ENCODE measurements at places on chromosomes 7 and 10.

GRCh38 chr7:55521512-55521911, 50.8 kb downstream of the VOPP1 start:
- DNase-seq: no peak

DNA sequence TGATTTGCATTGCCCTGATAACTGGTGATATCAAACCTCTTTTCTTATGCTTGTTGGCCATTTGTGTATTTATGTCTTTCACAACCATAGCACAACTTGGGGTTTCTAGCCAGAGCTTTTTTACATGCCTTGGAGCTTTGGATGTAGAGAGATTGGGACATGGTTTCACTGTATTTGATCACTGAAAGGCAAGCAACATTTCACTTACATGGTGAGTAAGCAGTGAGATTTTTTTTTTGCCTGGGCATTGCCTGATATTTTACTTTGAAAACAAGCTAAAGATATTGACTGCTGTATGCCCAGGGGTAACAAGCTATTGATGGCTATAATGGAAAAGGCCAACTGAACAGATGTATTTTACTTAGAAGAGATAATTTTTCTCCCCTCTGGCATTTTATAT, 259.0 kb downstream of the PHTF2 start:
- no peak for DNase-seq

DNA sequence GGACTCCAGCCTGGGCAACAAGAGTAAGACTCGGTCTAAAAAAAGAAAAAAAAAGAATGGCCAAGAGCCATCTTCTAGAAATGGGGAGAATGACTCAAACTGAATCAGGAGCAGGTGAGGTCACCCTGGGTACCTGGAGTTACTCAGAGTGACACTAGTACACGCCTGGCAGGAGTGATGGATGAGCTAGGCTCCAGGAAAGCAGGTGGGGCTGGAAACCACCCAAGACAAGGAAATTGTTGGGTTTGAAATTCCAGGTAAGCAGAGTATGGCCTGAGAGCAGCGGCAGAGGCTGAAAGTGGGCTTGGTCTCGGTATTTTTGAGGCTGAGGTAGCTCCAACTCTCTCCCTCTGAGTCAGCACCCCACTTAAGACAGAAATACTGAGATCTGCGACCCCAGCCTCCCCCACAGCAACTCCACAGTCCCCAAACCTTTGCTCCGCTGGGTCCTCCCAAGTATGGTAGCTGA, 18.5 kb downstream of the DDIT4 start:
- DNase-seq: no peak

- DNase-seq: no peak
Observed at GRCh38 chr7:167976-168791, 24.2 kb upstream of the FAM20C start.

- peak; percentile 73 for DNase-seq
Observed at GRCh38 chr7:100745184-100745583, 11.8 kb downstream of the ZAN start.

DNA sequence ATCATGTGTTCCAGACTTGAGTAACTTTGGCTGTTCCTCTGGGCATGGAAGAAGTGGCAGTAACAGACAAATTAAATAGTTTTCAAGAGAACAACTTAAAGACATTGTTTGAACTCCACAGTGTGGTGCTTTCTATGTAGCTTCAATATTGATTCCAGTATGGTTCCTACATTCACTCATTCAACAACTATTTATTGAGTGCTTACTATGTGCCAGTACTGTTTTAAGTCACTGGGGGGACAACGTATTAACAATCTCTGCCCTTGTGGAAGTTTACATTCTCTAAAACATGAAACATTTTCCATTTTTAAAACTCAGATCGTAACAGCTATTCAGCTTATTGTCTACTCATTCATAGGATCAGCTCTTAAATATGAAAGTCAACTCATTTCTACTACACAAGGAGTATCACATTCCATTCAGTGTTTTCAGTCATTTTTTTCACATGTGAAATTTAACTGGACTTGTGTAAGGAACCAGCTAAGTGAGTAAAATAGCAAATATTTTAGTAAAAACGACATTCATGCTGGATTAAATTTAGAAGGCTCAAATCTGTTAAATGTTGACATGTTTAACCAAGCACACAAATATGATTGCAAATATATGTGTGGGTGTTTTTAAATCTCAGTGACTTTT, 13.6 kb upstream of the CUBN start:
- no peak for DNase-seq

- DNase-seq: peak; percentile 47
Observed at GRCh38 chr10:88932539-88933256, 19.9 kb downstream of the ACTA2 start.

DNA sequence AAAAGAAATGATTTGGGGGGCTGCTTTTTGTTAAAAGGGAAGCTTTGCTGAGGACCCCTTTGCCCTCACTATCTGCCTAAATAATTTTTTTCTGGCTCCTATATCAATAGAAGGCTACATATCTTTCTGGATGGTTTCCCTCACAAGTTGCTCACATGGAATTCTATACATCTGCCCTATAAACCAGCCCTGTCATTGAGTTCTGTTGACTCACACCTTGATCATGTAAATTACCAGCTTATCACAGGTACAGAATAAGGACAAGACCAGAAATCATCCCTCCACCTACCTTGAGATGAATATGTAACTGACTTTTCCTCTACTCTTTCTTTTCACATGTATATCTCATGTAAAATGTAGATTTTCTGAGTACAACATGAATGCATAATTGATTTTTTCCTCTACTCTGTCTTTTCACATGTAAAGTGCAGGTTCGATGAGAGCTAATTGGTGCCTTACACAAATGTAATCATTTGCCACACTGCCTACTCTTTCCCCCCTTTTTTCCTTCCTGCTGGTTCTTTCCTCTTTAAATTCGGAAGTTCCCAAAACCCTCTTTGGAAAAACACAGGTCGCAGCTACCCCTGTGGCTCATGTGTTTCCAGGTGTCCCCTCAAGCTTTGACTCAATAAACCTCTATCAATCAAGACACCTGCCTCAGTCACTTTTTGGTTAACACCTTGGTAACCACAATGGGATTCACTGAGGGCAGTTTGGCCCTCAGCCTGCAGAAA, 12.5 kb downstream of the CYP3A43 start:
- DNase-seq: no peak

DNA sequence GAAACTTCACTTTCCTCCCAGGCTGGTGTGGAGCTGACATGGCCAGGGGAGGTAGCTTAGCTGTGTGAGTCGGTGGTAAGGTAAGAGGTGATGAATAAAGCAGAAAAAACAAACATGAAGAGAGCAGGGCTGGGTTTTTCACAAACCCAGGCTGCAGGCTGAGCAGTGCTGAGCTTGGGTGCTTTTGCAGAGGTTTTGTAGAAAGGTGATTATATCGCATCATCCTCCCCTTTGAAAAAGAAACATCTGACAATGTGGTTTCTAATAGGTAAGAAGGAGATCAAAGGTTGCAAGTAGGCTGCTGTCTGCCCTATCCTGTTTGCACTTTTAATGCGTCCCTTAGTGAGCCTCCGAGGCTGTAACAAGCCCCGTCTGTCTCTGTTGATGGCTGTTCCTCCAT, 69.6 kb upstream of the GRM8 start:
- DNase-seq: no peak

DNA sequence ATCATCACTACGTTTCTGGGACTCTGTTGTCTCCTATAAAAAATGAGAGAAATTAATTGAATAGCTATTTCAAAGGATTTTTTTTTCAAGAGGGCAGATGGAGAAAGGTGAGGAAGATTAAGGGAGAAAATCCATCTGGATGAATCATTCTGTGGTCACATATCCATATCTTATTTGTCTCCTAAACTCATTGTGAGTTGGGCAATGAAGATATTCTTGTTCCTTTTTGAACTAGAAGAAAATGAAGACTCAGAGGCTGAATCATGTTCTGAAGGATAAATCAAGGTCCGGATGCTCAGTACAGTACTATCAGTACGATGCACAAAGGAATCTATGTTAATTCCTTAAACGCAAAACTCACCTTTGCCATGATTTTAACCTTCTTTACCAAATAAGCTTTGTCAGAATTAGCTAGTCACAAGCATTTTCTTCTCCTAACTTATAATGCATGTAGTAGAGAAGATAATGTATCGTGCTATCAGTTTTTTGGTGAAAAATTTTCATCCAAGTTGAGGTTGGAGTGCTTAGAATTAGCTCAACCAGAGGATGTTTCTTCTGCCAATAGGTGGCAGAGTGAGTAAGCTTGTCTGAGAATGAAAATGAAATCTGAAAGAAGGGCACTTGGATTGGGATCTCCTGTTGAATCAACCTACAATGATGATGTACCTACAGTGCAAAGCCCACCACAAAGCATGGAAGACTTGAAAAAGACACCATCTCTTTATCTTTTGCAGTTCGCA, 446.9 kb downstream of the KIF20B start:
- no peak for DNase-seq

DNA sequence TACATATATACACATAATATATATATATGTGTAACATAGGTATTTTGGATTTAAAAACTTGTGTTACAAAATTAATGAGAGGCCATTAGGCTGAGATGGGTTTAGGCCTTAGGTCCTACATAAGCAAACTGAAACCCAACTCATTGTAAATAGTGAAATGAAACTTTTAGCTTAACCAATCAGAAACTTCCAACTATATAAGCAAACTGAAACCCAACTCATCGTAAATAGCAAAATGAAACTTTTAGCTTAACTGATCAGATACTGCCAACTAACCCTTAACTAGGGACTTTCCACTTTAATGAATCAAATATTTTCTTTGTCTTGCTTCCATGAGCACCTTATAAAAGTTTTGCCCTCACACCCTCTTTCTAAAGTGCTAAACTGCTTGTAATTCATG, 17.3 kb upstream of the SAMD9L start:
- DNase-seq: no peak

GRCh38 chr7:37285706-37286453, 162.8 kb downstream of the ELMO1 start:
- no peak for DNase-seq

DNA sequence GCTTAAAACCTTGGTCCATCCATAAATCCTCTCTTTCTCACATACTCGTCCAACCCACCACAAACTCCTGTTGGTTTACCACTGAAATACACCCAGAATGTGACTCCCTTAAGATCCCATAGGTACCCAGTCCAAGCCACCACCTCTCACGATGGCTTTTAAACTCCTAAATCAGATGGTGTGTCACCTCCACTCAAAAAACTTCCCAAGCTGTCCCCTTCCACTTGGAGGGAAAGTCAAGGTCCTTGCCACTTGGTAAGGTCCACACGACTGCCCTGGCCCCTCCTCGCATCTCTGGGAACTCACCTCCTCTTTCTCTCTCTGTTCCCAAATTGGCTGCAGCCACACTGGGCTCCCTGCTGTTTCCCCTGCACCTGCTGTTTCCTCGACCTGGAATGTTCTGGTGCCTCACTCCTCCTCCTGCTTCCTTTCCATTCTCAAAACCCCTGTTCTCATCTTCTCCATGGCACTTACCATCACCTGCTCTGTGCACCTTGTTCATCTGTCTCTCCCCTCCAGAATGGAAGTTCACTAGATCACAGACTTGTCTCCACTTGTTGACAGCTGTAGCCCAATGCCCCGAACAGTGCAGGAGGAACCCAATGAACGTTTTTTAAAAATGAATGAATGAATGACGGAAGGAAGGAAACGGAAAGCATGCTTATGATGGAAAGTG, 23.0 kb downstream of the ZFAND2A start:
- DNase-seq: no peak
